ENCODE measurements at places on chromosomes 5 and 9.

DNA sequence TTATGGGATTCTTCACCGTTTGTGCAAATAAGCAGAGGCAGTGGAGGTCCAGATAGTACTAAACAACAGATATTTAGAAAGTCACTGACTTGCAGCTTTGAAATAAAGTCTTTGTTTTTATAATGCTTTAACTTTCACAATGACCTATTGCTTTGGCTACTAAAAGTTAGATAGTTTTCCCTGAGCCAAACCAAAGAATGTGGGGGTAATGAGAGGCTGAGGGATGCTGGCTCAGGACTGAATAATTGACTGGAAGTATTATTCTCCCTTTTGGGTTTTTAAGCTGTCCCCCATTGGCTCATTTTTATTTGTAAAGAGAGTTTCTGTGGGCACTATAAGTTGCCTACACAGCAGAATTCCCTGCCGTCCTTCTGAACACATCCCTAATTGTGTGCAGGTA lies 99.2 kb upstream of the ACTBL2 start:
- no peak for DNase-seq

DNA sequence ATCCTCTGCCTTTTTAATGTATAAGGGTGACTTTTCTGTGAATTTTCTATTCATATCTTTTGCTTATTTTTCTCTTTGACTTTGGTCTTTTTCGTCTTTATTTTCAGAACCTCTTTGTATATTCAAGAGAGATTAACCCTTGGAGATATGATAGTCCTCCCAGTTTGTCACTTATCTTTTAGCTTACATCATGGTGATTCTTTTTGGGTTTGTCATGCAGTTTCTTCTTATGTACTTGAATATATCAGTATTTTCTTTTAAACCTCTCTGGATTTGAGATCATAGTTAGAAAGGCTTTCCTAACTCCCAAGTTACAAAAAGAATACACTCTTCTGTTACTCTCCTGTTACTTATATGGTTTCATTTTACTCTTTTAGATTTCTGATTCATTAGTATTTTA lies 27.5 kb upstream of the GPR21 start:
- DNase-seq, result no peak

GRCh38 chr5:18010053-18010452 lies 375.8 kb downstream of the TAF11L14 start:
- DNase-seq, result no peak

DNA sequence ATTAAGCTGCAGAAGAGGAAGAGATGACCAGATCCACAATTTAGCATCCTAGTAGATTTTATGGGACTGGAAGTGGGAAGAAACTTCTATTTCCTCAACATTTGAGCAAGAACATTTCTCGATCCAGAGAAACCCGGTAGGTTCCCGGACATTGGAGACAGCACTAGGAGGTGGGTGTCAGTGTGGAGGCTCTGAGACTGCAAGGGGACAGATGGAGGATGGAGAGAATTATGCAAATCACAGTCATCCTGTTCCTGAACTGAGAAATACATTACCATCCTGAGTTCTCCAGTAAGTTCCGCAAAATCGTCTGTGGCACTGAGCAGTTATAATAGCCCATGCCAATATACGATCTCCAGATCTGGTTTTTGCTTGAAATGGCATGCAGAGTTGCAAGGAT lies 25.6 kb downstream of the GLDC start:
- no peak for DNase-seq

- no peak for DNase-seq
Measured at GRCh38 chr5:170832241-170832640, 29.6 kb upstream of the RANBP17 start.

DNA sequence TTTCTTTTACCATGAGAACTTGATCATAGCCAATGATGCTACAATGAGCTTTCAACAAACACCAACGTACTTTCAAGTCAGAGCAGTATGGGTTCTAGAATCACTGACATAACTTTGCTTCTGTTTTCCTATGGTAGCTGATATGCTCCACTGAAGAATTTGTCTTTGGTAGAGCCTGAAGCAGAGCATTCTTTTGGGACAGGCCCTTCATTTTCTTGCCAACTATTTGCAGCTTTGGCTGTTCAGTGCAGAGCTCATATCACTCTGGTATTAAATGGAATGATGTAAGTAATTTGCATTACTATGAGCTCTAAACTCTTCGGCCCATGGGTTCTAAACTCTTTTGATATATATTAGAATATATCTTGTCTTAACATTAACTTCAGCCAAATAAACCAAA lies 51.8 kb upstream of the APC start:
- DNase-seq, result no peak

DNA sequence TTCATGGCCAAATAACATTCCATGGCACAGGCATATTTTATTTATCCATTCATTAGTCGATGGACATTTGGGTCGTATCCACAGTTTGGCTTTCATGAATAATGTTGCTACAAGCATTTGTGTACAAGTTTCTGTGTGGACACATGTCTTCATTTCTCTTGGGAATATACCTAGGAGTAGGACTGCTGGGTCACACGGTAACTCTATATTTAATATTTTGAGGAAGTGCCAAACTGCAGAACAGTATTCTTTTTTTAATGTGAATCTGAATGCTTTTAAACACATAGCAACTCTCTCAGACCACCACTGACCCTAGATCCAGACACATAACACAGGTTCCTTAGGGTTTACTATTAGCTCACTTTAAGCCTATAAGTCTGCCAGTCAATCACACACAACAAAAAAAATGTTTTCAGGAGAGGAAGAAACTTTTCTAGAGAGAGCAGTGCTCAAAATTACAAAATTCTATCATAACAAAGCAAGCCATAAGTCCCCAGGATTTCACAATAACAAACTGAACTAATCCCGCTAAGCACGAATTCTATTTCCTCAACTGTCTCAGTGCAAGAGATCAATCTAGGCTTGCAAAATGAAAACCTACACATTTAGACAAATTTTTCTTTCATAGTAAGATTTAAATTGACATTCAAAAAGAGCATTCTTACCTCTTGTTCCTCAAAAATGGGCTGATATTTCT lies 41.8 kb upstream of the GABBR2 start:
- DNase-seq, result no peak

- no peak for DNase-seq
Measured at GRCh38 chr9:129125478-129125877, 14.3 kb downstream of the PTPA start.

DNA sequence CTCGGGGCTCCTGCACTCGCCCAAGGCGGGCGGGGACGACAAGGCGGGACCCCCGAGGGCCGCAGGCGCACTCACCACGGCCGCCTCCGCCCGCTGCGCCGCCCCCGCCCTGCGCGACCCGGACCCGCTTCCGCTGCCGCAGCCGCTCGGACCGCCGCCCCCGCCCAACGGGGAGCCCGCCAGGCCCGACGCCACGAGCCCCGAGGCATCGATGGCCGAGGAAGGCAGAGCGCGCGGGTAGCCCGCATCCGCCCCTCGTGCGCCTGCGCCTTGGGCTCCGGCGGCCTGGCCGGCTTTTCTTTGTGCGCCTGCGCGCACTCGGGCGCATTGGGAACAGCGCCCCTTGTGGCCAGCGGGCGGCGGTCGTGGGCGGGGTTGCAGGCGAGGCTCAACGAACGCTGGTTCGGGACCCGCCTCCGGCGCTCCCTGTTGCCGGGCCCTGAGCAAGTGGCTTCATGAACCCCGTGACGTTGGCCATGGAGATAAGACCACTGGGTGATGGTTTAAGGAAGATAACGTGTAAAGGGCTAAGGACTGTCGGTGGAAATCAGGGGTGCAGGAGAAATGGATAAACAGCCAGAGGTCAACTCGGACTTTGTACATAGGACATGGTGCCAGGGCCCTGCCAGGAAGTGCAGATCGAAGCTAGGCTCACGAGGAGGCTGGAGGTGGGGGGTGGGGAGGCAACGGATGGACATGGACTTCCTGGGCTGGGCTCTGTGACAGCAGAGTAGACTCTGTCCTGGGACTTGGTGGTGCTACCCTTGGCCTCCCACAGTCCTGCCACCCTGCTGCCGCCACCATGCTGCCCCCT lies at the start of the genes C8G and FBXW5:
C8G (plus strand) TSS at position 725 of the 814 bp plus-strand sequence; CDS start at position 803, 78 bp downstream.
FBXW5 (minus strand) TSS at position 220 of the 814 bp plus-strand sequence. CDS start 655 bp downstream, outside the sequence.
- DNase-seq, result peak; percentile 92

- no peak for DNase-seq
Measured at GRCh38 chr5:71695071-71695470, 24.0 kb upstream of the CARTPT start.

GRCh38 chr5:122602700-122603099 lies 172.2 kb upstream of the SNX2 start:
- no peak for DNase-seq
